ENCODE measurements at places on chromosomes 16 and 17.

DNA sequence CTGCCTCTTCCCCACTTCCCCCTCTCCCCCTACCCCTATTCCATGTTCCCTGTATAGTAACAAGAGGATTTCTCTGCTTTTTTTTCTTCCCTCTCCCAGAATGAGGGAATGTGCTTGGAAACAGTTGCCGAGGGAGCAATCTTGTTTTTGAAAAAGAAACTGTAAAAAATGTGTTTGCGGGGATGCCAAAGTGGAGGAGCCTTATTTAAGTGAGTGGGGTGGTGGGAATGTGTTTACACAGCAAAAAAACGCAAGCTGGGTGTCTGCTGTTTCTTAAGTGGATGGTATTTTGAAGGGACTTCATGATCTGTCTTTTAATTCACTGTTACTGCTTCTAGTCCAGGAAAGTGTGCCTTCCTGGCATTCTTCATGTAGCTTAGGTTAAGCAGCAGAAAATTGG, 254.4 kb downstream of the SHISA9 start:
- H3K4me3 ChIP-seq = no peak overlapping the region
- DNase-seq = no peak
- no peaks in the 10 kb centered on the region for H3K4me1 ChIP-seq
- no peaks in the 10 kb centered on the region for H3K27me3 ChIP-seq

DNA sequence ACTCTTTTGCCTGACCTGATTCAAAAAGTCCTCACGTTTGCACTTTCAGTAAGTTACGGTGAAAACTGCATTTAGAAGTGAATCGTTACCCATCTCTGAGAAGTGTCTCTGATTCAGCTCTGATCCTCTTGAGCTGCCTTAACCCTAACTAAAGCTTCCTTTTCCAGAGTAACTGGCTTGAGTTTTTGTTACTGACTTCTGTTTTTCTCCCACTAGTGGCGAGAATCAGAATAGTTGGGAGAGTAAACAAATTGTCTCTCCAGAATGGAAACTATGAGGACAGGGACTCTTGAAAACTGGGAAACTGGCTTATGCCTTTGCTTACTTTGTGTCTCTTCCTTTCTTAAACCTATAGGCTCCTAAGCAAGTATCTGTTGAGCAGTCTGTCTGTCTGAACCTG, 31.3 kb upstream of the KPNB1 start:
- no peak for DNase-seq
- no peak overlapping the region for H3K4me3 ChIP-seq
- peaks cover 47% of the 10 kb centered on the region for H3K36me3 ChIP-seq
- H3K4me1 ChIP-seq = peaks cover 20% of the 10 kb centered on the region
- peak overlapping the region; percentile 44 for H3K27ac ChIP-seq

DNA sequence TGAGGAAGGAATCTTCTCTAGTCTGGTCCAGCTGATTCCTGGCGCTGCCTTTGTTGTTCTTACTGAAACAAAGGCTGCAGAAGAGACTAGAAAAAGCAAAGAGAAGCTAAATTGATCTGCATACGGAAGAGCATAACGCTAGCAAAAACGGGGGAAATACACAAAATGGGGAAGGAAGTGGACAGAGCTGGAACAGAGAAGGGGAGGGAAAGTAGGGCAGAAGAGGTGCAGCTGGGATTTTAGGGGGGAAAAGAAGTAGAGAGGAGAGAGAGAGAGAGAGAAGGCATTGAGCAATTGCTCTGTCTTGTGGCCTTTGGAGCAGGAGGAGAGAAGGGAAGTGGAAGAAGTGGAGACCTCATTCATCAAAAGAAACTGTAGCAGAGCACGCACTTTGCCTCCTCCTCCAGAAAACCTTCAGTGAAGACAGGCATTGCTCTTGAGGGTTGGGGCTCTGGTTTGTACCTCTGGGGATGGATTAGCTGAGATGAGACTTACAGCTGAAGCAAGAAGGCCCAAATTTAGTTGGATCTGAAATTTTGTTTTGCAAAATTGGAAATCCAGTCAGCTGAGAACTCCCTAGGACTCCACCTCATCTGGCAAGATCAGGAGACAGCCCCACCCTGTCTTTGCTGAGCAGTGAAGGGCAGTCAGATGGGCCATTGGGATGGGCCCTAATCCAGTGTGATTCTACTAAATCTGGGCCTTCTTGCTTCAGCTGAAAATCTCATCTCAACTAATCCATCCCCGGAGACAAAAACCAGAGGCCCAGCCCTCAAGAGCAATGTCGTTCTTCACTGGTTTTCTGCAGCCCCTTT, 55.8 kb downstream of the CDRT4 start:
- peaks cover 40% of the 10 kb centered on the region for H3K4me1 ChIP-seq
- no peaks in the 10 kb centered on the region for H3K27me3 ChIP-seq
- H3K27ac ChIP-seq = peak overlapping the region; percentile 39
- no peaks in the 10 kb centered on the region for H3K36me3 ChIP-seq

DNA sequence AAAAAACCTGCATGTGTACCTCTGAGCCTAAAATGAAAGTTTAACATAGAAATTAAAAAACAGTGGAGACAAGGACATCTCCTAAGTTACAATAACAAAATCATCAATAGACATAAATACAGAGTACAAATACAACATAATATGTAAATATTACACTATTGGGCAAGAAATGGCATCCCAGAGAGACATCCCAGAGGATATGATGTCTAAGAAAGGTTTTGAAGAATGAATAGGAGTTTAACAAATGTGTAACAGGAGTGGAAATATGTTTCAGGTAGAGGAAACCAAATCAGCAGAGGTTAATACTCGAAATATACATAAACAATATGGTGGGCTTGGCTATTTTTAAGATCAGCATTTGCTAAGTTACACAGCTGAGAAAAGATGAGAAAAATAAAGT, 447.7 kb upstream of the MAF start:
- DNase-seq = no peak
- no peak overlapping the region for H3K4me3 ChIP-seq
- H3K4me1 ChIP-seq = no peaks in the 10 kb centered on the region
- no peaks in the 10 kb centered on the region for H3K36me3 ChIP-seq
- no peaks in the 10 kb centered on the region for H3K27me3 ChIP-seq

GRCh38 chr16:58378401-58378800, 13.9 kb upstream of the GINS3 start:
- no peak overlapping the region for H3K27ac ChIP-seq
- no peak overlapping the region for H3K4me3 ChIP-seq
- no peaks in the 10 kb centered on the region for H3K27me3 ChIP-seq
- H3K36me3 ChIP-seq = no peaks in the 10 kb centered on the region
